Left forelimb (tissue), 1 donor: ENCODE measurements at places on chromosomes 1 and 21.

GRCh38 chr1:172781513-172782140, 122.7 kb downstream of the FASLG start:
- DNase-seq, result no peak

DNA sequence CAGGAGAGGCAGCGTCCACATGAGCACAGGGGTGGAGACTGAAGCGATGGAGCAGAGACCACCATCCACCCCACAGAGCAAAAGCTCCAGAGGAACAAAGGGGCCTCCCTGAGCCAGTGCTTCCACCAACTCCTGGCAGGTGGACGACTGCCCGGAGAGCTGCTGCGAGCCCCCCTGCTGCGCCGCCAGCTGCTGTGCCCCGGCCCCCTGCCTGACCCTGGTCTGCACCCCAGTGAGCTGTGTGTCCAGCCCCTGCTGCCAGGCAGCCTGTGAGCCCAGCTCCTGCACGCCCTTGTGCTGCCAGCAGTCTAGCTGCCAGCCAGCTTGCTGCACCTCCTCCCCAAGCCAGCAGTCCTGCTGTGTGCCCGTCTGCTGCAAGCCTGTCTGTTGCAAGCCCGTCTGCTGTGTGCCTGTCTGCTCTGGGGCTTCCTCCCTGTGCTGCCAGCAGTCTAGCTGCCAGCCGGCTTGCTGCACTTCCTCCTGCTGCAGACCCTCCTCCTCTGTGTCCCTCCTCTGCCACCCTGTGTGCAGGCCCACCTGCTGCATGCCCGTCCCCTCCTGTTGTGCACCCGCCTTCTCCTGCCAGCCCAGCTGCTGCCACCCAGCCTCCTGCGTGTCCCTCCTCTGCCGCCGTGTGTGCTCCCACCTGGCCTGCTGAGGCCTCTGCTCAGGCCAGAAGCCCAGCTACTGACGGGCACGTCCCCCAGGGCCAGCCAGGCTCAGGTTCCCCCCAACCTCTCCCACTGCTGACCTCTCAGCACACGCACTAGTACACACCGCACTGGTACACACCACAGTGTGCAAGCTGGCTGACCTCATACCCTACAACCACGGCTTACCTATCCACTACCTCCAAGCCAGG, 5.4 kb downstream of the KRTAP10-12 start:
- no peak for DNase-seq

DNA sequence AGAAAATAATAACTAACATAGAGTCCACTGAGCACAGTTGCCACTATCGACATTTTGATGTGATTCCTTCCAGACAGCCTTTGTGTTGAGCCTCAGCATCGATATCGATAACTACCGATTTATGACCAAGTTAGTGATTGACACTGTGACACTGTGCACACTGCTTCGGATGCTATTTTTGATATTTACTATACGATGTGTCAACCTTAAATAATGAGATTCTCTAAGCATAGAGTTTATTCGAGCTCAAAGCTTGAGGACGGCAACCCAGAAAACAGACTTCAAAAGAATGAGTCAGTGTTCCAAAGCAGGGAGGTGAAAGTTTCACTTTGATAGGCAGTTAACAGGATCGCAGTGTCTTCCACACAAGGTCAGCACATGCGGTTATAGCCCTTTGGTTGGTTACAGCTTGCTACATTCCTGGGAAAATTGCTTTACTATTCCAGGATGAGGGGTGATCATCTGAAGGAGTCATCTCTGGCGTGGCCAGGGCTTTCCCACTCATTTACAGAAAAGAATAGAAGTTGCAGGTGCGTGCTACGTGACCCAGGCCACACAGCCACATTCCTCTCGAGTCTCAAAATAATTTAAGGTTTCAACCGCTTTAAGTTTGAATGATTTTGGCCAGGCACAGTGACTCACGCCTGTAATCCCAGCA, 53.6 kb upstream of the EFHD2 start:
- no peak for DNase-seq

- peak; percentile 80 for DNase-seq
Measured at GRCh38 chr1:6960291-6960811, 175.1 kb downstream of the CAMTA1 start.

- no peak for DNase-seq
Measured at GRCh38 chr1:171438441-171438840, 46.9 kb upstream of the PRRC2C start.

DNA sequence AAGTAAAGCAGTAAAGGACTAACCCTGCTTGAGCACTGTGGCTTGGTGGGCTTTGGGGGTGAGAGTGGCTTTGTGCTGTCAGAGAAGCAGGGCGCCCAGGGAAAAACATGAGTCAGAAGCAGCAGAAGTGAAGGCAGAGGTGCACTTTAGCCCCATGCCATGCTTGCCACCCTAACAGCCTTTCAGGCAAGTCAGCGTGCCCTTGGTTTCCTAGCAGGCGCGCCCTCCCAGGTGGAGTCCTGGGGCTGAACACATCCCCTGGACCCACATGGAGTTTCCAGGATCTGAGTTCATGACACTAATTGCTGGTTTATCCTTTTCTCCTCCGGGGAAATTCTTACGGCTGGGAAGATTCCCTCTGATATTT, 106.6 kb downstream of the TLR5 start:
- DNase-seq, result no peak

DNA sequence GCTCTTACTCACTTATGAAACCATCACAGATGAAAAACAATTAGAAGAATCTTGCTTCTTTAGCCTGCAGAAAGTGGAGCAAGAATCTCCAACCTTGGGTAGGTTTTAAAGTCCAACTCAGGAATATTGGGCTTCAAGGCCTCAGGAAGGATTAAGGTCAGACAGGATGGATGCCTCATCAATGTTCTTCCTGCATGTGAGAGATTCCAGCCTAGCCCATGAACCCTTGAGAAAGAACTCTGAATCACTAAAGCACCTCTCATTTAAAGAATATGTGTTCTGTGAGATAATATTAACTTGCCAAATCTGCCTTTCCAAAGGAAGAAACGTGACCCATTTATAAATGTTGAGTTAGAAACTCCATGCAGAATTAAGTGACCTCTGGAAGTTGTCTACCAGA, 345.2 kb upstream of the CAMK1G start:
- DNase-seq, result no peak

DNA sequence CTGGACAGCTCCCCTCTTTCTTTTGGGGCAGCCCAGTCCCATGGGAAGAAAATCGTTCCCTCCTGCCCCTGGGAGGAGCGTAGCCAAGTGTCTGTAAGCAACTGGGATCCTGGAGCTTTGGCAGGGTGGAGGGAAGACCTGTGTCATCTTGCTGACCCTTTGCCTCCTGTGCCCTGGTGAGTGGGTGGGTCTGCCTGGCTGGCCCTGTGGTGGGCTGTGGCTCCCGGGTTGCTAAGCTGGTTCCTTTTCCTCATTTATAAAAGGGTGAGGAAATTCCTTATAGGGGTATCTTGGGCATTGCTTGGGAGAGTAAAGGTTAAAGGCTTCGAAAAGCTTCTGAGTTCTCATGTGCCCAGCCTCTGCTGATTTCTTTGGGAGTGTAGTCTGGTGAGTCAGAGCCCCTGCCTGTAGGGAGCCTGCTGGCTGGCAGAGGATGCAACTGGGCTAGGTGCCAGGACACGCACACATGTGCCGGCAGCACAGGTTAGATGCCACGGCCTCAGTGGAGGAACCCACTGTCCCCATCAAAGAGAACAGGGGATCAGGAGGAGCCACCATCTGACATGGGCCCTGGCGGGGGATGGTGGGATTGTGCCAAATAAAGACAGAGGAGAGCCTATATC, 85.2 kb downstream of the ARHGEF10L start:
- no peak for DNase-seq

GRCh38 chr1:228259951-228260350, 52.1 kb downstream of the OBSCN start:
- peak; percentile 30 for DNase-seq

GRCh38 chr1:232613752-232614381, 16.1 kb downstream of the SIPA1L2 start:
- no peak for DNase-seq

- no peak for DNase-seq
Measured at GRCh38 chr1:81435175-81435574, 365.6 kb upstream of the ADGRL2 start.

DNA sequence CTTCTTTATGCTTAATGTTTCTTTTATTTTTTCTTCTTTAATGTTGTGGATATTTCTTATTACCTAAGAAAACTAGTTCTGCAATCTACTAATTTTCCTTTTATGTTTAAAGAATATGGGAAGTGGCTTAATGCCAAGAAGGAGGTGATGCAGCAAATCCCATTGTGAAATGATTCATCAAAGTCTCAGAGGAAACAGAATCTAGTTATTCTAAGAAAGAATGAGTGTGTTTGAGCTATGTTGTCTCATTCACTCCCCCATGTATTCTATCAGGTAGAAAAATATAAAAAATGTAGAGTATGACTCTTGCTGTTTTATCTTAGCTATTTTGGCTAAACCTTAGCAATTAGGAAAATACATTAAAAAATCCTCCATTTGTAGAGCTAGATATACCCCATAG, 659.9 kb upstream of the RGS18 start:
- DNase-seq, result no peak

DNA sequence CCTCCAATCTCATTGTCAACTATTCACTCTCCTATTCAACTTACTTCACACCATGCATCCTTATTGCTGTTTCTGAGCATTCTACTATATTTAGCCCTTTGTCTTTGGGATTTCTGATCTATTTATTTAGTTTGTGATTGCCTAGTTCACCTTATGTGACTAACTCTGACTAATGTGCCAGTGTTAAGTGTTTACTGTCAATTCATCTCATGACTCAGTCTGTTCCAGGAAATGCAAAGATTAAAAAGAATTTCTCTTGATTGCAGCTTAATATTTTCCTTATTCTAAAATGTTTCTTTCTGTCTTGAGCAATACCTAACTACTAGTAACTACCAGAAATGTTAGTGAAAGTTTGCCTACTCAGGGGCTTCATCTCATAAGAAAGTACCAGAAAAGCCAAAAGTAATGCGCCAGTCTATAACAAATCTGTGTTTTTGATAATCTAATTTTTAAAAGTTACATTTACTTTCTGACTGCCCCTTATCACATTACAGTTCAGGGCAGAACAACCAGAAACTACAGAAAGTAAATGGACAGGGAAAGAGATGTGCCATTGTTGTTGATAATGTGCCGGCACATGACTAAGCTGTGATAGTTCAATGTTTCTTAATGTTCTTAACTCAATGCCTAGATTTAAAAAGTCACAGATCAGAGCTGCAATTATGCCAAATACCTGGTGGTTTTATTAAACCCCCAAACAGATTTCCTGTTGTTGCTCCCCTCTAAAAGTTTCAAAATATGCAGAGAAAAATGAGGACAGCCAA, 556.5 kb downstream of the PTBP2 start:
- DNase-seq, result no peak

- DNase-seq, result no peak
Measured at GRCh38 chr1:151526735-151527525, 13.2 kb upstream of the TUFT1 start.

- no peak for DNase-seq
Measured at GRCh38 chr21:23725576-23725975, 1881.7 kb downstream of the MRPL39 start.

DNA sequence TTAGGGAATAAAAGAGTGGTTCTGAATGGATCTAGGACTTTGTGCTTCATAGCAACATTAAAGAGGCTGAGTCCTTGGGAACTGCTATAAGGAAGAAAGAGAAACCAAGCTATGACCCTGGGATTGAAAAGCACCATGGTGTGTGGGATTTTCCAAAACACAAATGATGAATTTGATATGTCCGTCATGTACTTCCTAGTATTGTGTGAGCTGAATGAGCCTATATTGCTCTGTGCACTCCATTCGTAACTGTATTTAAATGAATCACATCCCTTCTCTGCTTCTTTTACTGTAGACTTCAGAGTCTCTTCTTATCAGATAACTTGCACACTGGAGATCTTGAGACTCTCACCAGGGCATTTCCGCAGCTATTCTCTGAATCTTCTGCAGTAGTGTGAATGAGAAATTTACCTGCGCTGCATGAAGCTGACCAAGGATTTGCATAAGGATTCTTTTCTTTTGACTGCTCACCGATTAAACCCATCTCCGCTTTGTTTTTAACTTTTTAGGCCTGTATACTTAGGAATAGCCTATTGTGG, 23.1 kb upstream of the OR10J4 start:
- DNase-seq, result no peak

GRCh38 chr1:116147972-116148371, 36.8 kb downstream of the MAB21L3 start:
- no peak for DNase-seq

GRCh38 chr1:244840219-244840794, 4.8 kb downstream of the COX20 start:
- no peak for DNase-seq

- no peak for DNase-seq
Measured at GRCh38 chr1:190138266-190138665, 339.4 kb downstream of the BRINP3 start.

- DNase-seq, result peak; percentile 80
Measured at GRCh38 chr1:155226188-155226909, 17.9 kb downstream of the MTX1 start.

GRCh38 chr1:116895073-116895472, 14.6 kb upstream of the PTGFRN start:
- no peak for DNase-seq

DNA sequence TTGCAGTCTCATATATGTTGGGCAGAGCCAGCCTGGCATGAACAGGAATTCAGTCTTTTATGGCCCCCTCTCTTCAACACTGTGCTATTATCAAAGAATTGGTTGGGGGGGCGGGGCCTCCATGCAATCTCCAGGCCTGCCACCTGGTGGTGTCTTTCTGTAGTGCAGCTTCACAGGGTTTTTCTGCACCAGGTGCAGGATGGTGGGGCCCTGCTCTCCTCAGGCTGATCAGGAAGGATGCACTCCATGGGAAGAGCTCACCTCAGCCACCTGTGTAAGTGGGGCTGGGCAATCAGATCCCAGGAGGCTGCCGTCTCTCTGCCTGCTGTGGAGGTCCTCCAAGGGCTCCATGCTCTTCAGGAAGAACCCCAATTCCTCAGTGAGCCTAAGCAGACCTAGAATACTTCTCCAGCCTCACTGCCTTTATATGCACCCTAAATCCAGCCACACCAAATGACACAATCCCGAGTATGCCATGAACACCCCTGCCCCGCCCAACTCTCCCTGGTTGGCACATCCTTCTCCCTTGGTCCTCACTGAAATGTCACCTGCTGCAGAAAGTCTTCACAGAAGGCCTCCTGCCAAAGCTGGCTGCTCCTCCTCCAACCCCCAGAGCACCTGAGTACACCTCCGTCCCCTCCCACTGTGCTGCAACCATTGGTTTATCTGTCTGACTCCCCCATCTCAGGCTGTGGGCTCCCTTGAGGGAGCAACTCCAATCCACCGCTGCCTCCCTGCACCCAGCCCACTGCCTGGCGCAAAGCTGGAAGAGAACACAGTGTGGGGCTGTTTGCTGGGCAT, 16.5 kb downstream of the STK40 start:
- DNase-seq, result peak; percentile 83

- DNase-seq, result no peak
Measured at GRCh38 chr1:171159148-171159547, 26.0 kb upstream of the FMO2 start.

- no peak for DNase-seq
Measured at GRCh38 chr1:101959456-101959855, 37.3 kb downstream of the OLFM3 start.

DNA sequence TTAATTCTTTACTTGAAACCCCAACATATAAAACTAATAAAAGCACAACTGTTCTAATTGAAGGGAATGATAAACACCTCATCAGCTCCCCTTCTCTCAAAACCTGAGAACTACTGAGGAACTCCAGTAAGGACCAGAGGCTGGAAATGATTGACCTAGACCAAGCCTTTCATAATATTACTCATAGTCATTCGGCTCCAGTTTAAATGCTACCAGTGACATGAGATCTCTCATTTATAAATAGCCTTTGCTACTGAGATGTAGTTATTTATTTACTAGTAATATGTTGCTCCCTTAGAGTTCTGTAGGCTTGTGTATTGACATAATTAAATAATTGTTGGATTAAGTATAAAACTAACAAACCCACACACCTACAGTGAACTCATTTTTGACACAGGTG, 209.8 kb upstream of the PRMT6 start:
- no peak for DNase-seq
